Stimulated activated CD8-positive, alpha-beta memory T cell treated with anti-CD3 and anti-CD28 coated beads, Interleukin-15, amount 100 ng/mL, for 24 hours (primary cell): ENCODE measurements at places on chromosomes 11 and 22.

GRCh38 chr22:19706661-19707151, 7.6 kb upstream of the SEPTIN5 start:
- DNase-seq, result no peak

DNA sequence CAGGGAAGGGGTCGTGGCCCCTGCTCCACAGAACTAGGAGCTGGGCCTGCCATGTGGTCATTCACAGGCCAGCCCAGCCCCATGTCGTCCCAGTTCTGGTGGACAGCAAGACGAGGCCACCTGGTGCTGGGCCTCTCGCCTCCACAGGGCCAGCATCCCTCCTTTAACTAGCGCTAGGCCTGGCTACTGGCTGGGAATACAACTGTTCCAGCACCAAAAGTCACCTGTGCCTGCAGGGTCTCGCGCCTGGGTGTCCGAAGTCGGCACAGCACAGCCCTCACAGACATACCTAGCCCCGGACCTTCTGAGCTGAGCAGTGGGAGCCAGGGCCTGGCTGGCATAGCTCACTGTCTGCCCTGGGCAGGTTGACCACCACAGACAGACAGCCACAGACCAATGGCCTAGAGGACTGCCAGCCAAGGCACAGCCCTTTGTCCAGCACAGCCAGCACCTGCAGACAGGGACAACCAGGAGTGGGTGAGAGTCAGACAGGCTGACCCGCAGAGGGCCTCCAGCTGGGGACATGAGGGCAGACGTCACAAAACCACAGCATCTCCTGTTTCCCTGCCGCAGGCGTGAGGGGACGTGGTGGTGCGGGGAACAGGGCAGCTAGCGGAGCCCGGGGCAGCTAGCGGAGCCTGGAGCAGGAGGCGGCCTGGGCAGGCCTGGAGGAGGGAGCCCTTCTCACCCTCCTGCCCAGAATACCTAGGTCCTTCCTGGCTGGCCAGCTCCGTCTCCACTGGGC, 27.2 kb upstream of the TH start:
- DNase-seq, result no peak

- peak; percentile 29 for DNase-seq
Observed at GRCh38 chr22:18078329-18079041, 695 bp downstream of the PEX26 start.

GRCh38 chr11:32121012-32121411, 30.1 kb downstream of the RCN1 start:
- DNase-seq, result no peak

- no peak for DNase-seq
Observed at GRCh38 chr11:127273593-127274327, 273.2 kb upstream of the KIRREL3 start.

DNA sequence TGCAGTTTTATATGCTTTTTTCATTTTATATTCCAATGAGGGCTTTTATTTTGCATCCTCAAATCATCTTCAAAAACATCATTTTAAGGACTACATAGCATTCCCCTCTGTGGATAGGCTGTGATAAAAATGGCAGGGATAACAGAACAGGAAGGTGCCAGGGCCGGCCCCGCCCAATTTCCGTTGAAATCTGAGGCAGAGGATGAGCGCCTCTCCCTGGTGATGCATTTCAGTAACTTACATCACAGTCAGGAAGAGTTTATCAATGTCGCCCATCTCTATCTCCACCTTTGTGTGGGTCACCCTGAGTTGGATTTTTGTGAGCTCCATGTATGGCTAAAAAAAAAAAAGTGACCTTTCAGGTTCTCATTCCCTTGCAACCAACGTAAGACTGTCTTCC, 201.6 kb downstream of the DSCAML1 start:
- DNase-seq, result no peak

DNA sequence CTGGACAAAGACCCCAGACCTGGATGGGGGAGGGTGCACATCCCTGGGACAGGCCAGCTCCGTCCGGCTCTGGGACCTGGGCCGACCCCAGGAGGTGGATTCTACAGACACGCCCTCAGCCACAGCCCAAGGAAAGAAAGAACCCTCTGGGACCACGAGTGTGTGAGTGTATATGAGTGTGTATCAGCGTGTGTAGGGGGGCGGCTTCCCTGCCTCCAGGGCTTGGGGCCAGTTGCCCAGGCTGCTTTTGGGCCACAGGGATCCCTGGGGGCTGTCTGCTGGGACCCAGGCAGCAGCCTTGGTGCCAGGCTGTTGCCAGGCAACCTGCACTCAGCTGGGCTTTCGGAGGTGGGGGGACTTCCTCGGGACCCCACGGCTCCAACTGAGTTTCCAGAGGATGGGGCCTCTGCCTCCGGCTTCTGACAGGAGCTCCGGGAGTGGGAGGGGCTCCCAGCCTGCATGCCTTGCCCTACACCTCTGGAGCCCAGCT, 8.9 kb downstream of the DUSP8 start:
- DNase-seq, result no peak

DNA sequence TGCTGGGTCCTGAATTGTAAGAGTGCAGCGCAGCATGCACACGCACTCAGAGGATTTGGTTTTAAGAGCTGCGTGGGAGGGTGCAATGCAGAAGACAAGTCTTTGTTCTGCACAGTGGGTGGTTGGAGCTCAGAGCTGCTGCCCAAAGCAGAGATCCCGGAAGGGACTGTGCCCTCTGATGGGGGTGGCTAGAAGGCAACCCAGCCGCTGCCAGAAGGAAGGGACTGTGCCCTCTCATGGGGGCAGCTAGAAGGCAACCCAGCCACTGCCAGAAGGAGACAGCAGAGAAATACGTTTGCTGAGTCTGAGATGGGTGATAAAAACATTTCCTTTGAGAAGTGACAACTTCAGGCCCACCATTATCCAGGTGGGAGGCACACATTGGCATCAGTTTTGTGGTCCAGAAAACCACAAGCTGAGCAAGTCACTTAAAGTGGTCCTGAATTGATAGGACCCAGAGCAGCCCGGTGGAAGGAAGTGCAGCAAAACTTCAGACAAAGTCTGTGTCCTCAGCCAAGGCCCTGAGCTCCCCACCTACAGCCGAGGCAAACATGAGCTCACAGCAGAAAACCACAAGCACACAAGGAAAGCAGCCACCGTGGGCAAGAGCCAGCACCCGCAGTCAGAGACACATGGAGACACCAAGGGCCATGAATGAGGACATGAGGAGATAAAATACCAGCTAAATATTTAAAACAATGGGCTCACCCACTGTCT, 4.3 kb downstream of the KRTAP5-6 start:
- no peak for DNase-seq

DNA sequence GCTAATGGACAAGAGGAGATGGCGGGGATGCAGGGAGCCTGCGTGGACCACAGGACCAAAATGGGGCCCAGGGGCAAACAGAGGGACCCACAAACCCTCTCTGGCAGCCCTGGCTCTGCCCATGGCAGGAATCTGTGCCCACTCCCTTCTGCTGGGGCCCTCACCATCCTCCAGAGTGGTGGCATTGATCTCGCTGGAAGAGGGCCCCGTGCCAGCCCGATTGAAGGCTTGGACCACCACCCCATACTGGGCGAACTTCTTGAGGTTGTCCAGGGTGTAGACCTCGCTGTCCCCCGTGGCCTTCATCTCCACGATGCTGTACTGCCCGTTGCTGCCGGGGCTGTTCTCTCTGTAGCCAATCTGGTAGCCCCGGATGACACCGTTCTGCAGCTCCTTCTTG, 137.1 kb downstream of the CEP164 start:
- DNase-seq, result no peak

GRCh38 chr11:44632466-44633123, 67.1 kb downstream of the CD82 start:
- DNase-seq, result no peak

DNA sequence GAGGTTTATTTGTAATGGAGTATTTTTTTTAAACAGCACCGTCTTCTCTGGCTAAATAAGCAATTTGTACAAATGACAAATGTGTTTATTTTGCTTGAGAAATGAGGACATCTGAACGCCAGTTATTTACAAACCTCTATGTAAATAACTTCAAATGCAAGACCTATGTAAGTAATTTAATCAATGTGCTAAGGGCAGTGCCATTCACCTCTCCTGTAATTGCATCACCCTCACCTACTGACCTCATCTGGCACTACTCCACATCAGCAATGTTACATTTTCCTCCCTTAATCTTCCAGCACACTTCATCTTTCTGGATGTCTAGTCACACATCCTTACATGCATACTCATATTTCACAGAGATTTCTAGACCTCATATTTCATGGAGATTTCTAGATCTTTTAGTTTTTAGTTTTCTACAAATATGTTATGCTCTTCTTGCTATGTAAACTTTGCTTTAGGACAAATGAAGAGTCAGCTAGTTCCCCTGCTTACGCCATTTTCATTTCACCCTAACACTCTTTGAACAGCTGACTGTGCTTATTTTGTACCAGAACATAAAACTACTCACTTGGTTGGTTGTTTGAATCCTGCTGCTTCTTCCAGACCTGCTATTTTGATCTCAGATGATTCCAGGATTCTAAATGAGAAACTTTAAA, 238.6 kb downstream of the GRM5 start:
- DNase-seq, result no peak
